ENCODE measurements at places on chromosomes 5 and 9.

DNA sequence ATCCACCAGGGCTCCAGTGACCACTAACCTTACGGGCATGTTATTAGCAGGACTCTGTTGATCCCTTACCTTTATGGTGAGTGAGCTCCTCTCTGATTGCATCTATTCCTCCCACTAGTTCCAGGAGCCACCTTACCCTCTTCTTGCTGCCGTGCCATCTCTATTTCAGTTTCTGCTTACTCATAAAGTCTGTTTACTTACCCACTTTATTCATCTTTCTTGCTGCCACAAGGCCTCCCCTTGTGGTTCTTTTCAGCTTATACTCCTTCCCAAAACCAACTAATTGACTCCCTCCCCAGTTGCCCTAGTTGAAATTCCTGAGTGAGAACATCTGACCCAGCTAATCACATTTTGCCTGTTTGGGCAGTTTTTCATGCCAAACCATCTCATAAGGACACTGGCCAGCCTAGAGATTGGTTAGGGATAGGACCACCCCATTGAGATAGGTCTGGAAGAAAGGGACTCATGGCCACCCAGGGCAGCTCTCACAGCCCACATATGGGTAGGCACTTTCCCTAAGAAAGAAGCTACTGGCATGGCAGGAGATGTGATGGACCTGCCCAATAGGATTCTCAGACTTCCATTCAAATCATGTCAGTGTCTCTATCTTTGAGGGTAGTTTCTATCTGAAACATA is 412.7 kb downstream of the EFNA5 start:
- DNase-seq: no peak

DNA sequence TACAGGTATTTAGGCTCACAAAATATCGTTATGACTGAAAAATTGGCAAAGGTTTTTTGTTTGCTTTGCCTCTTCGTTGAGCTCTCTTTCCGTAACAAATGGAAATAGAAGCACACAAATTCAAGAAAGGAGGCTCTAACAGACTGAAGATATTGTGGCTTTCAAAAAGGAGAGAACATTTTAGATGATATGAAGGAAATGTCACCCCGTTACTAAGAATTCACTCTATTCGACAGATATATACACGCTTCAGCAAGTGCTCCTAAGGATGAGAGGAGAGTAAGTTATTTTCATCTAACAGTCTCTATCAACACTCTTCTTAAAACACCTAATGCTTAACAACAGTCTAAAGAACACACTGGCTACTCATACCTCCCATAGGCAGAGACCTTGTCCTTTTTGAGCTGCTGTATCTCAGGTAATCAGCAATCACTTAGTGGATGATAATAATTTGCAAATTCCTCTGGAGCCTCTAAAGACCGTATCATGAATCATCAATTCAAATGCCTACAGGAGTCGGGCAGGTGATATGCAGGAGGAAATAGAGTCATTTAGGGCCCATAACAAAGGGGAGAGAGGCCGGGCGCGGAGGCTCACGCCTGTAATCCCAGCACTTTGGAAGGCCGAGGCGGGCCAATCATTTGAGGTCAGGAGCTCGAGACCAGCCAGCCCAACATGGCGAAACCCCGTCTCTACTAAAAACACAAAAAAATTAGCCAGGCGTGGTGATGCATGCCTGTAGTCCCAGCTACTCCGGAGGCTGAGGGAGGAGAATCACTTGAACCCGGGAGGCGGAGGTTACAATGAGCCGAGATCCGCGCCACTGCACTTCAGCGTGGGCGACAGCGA is 1.4 kb upstream of the HSDL2 start:
- DNase-seq: peak; percentile 4

DNA sequence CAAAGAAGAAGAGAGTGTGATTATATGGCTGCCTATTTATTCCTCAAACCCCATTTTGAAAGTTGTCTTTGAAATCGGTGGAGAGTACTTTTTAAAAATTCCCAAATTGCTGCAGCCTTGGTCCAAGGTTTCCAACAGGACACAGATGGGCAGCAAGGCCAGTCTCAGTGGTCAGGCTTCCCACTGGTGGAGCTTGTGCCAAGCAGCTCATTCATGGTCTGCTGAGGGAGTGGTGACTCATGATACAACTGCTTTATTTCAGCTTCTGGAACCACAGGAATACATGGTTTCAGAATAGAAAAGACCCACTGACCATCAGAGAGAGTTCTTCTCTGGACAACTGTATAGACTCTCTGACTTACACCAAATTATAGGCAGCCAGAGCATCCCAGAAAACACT is 673.1 kb upstream of the KLF4 start:
- peak; percentile 96 for DNase-seq

GRCh38 chr5:72313141-72313540 is 6.9 kb downstream of the MRPS27 start:
- DNase-seq: no peak

DNA sequence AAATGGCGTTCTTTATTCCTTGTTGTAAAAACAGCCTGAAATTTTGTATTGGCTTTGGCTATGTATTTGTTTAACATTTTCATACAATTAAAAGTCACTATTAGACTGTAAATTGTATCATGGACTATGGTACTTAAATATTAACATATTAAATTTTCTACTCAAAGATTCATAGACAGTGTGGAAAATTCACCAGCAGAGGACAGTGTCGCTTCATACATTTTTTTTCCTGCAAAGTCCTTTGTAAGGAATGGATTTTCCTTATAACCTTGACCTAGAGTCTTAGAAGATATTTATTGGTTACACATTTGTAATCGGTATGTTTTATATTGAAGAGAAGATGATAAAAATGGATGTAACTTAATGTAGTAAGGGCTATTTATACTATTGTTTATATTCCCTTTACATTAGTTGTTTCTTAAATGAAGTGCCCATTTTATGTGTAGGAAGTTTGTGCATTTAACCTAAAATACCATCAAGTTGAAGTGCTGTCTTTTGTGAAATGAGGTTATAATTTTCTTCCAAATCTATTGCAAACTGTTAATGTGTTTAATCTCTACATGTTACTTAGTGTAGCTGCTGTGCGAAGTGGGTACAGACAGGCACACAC is 150.1 kb downstream of the KDM4C start:
- peak; percentile 20 for DNase-seq

GRCh38 chr9:87428659-87429058 is 69.0 kb upstream of the DAPK1 start:
- DNase-seq: no peak

DNA sequence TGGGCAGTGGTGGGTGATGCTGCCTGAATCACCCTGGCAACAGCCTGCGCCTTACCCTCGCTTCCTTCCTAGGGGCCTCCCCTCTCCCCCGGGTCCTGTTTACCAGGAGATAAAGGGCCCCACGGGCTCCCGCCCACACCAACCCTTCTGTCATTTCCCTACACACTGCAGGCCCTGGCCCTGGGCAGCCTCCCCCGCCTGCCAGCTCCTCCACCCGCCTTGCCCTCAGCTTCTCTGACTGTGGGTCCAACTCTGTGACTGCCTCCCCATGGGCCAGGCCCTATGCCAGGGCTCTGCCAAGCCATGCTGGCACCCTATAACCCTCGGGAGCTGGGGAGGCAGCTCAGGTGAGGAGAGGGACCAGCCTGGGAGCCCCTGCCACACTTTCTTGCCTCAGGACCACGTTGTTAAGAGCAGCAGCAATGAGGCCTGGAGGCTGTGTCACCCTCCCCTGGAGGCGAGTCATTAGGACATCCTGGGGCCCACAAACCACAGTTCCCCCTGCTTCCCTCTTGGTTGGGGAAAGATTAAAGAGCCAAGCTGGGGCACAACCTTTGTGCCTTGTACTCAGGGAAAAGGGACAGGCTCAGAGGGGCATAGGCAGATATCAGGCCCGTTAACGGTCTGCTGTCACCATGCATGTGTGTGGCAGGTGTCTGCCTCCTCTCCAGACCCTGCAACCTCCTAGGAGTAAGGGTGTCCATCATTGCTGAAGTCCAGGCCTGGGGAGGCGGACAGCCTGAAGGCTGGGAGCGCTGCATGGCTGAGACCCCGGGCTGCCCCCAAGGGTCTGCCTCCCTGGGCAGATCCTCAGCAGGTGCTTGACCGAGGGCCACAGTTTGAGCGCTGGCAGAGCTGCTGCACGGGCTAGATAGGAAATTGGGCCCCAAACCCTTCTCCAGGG is 2.8 kb downstream of the MGAT4B start:
- no peak for DNase-seq

DNA sequence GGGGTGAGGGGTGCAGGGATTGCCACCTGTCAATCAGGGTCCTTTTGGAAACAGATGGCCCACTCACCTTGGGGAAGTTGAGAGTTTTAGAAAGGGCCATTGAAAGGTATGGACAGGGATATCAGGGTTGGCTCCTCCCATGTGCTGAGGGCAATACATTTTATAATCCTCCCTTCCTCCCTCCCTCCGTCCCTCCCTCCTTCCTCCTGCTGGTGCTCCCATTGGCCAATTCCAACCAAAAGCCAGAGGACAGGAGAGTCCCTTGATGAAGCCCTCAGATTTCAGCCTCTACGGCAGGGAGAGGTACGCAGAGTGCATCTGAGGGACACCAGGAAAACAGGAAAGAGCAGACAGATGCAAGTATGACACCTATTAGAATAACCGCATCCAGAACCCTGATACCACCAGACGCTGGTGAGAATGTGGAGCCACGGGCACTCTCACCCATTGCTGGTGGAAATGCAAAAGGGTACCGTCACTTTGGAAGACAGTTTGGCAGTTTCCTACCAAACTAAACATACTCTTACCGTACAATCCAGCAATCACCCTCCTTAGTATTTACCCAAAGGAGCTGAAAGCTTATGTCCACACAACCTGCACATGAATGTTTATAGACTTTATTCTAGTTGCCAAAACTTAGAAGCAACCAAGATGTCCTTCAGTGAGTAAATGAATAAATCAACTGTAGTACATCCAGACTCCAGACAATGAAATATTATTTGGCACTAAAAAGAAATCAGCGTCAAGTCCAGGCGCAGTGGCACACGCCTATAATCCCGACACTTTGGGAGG is 58.2 kb upstream of the OTULINL start:
- DNase-seq: no peak

DNA sequence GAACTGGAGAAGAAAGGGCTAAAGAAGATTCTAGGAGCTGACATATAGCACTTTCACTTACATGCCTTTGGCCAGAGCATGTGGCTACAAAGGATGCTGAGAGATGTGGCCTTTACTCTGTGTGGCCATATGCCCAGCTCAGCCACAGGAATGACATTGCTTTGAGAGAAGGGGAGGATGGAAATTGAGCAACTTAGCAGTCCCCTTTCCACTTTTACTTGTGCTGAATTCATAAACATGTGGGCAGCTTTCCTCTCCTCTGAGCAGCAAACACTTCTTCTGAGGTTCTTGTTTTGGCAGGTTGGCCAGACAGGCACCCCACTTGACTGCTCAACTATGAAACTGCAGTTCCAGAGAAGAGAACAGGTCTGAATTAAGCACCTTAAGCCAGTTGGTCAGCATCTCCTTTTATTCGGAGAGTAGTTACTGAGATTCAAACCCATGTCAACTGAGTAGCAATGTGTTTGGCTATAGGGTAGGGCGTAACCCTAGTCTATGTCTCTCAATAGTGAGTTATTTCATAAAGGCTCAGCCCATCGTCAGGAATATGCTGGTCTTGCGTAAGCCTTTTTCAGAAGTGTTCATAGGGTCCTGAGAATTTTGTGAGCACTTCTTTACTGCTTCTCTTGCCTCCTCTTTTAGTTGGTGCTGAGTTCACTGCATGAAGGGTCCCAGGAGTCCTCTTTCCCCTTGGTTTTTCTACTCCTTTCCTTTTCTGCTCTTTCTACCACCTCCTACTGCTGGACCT is 134.5 kb downstream of the PALM2AKAP2 start:
- DNase-seq: peak; percentile 74

DNA sequence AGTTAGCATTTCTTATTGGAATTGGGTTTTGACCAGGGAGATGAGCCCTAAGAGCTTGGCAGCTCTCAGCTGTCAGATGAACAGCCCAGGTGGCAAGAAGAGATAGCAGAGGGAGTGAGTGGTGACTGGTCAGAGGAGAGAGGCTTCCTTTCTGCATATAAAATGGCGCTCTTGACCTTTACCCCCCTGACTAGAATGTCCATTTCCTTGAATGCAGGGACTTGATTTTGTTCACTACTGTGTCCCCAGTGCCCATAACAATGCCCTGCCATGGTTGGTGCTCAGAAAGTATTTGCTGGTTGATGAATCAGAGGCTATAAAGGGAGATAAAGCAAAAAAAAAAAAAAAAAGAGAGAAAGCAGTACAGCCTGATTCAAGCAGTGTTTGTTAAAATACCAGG is 7.2 kb downstream of the CHMP5 start:
- DNase-seq: no peak

- DNase-seq: no peak
These were observed 41.6 kb downstream of the CSF1R start for GRCh38 chr5:150044712-150045111.

GRCh38 chr5:133801955-133802751 is 166.3 kb downstream of the C5orf15 start:
- DNase-seq: peak; percentile 42

DNA sequence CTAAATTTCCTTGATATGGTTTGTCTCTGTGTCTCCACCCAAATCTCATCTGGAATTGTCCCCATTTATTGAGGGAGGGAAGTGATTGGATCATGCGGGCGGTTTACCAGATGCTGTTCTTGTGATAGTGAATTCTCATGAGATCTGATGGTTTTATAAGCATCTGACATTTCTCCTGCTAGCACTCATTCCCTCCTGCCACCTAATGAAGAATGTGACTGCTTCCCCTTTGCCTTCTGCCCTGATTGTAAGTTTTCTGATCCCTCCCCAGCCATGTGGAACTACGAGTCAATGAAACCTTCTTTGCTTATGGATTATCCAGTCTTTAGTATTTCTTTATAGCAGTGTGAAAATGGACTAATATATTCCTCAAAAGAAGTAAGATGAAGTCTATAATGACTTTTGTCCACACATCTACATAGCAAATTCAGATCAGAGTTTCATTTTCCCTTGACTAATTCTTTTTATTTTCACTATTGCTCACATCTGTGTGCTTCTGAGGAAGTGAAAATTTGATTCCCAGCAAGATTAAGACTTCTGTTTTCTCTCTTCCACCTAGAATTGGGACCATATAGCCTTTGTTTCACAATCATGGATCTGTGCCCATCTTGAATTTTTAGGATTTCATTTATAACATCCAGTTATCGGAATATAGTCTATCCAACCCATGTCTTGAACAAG is 393.5 kb downstream of the DMAC1 start:
- DNase-seq: no peak

DNA sequence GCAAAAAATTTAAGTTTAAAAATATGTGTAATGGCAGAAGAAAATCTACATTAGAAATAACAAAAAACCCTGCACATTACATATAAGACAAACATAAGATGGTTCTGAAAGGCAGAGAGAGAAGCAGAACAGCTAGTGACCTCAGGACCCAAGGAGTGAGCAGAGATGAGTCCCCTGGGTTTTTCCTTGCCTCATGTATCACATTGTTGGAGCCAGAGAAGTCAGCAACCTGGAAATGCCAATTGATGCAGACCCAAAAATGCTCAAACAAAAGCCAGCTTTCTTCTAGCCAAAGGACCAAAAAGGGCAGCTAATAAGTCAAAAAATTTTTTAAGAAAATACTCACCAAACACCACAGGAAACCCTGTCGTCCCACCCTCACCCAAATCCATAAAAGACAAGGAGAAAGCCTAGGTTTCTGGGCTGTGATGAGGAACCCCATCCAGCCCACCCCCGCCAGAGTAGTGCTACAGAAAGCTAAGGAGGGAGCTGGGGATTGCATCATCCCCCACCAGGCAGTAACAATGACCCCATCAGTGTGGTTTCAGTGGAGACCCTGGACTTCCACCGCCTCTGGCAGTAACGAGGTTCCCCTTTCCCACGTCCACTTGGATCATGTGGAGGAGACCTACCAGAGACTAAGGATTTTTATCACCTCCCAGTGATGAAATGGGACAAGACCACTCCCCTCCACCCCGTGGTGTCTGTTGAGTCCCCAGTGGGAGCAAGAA is 17.6 kb downstream of the DENND1A start:
- no peak for DNase-seq
